Renal pelvis (tissue), 12 donors: ENCODE measurements at places on chromosomes 2 and 18.

- DNase-seq = no peak
These were observed 57.5 kb downstream of the KIF5C start for GRCh38 chr2:148932536-148932935.

GRCh38 chr2:218186355-218186766 is 19.6 kb upstream of the CXCR1 start:
- peak; percentile 49 for DNase-seq

DNA sequence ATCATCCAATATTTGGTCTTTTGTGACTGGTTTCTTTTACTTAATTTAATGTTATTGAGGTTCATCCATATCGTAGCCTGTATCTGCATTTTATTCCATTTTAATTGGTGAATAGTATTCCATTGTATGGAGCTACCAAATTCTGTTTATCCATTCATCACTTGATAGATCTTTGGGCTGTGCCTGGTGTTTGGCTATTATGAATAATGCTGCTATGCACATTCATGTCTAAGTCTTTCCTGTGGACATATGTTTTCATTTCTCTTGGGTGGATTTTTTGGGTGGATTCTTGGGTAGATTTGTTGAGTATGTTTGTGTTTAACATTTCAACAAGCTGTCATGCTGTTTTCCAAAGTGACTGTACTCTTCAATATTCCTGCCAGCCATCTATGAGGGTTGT is 52.5 kb upstream of the NEDD4L start:
- no peak for DNase-seq

DNA sequence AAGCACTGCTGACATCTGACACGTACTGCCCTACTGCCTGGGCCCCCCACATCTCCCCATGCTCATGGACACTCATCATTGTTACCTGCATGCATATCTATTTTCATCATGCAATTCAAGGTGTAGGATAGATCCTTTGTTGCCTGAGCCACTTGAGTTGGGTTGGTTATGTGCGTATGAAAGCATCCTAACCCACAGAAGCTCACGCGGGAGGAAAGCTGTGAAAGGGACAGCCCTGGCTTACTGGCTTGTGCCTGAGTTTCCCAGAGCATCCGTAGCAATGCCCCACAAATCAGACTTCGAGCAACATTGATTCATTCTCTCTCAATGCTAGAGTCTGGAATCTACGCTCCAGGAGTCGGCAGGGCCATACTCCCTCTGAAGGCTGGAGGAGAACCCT is 285.5 kb downstream of the PHLPP1 start:
- no peak for DNase-seq

DNA sequence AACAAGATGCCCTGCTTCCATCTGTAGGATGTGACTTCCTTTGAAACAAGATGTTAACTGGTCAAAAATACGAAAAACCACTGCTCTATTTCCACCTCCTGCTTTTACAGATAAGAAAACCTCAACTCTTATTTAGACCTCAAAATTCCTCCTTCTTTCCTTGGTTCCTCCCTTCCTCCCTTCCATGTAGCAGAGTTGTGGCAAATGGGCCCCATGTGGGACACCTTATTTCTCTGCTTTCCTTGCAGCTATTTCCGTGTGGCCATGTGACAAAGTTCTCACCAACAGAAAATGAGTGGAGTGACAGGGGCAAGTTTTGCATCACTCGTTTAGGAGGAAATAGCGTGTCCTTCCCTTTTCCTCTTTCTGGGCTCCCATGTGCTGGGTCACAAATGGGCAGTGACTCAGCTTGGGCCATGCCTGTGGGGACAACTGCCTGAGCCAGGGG is 69.4 kb upstream of the SMAD2 start:
- DNase-seq = no peak

DNA sequence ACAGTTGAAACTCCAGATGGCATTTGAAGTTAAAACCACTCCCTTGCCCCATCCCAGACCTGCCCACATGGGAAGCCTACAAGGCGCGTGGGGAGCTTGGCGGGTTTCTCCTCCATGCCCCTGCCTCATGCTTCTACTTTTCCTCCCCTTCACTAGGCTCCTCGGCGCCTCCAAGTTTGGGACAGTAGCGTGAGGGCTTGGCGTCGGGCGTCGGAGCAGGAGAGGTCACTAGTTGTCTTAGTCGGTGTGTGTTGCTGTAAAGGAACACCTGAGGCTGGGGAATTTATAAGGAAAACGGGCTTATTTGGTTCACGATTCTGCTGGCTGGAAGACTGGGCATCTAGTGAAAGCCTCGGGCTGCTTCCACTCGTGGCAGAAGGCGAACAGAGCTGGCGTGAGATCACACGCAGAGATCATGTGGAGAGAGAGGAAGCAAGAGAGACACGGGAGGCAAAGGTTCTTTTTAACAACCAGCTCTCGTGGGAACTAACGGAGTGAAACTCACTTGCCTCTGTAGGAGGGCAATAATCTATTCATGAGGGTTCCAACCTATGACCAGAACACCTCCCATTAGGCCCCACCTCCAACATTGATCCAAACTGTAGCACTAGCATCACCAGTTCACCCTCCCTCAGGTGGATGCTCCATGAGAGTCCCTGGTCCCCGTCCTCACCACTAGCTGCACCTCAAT is 25.3 kb downstream of the ITM2C start:
- DNase-seq = no peak

DNA sequence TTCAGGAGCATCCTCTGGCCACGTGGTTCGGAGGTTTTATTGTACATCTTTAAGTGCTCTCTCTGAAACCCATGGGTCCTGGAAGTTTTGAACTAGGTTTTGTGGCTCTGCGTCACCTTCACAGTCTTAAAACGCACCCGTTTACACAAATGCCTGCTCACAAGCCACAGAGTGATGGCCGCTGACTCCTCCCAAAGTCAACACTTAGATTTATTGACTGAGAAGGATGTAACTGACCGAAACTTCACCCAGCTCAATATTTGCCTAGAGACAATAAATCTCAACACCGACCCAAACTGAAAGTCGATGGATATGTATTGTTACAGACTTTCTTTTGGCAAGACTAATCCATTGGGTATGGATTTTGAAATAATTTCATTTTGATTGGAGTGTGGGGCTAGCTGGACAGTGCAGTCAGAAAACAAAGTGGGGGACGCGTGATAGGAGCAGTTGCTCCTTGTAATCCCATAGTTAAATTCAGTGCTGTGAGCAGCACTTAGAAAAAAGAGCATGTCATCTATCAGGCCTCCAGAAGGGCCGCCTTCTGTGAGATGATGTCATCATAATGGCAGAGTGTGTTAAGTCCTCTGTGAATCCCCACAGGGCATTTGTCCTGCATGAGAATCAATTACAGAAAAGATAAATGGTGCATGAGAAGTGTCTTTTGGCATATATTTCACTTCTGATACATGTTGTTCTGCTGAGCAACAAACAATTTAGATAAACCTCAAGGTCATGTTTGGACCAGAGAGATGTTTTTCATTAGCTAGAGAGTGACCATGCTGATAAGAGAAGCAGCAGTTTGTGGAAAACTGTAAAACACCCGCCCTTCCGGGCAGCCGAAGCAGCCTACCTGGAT is 183.7 kb downstream of the INO80D start:
- no peak for DNase-seq

DNA sequence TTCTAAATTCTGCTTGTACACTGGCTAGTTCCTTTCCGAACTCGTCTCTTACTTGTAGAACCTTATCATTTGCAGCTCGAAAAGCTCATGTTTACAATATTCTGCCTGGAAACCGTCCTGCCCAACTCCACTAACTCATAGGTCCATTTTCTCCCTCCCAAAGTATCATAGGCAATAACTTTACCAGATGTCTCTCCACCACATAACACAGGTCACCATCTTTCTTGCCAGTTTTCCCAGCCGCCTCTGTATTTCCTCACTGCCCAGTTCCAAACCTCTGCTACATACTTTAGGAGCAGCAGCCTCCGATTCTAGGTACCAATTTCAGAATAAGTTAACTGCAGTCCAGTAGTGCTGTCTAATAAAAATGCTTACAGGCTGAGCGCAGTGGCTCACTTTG is 259.5 kb downstream of the GLI2 start:
- DNase-seq = no peak

- DNase-seq = no peak
These were observed 31.6 kb downstream of the CYBRD1 start for GRCh38 chr2:171553858-171554257.

- no peak for DNase-seq
These were observed 83.9 kb downstream of the INHBB start for GRCh38 chr2:120429586-120430500.

GRCh38 chr2:120533625-120534024 is 187.7 kb downstream of the INHBB start:
- no peak for DNase-seq

GRCh38 chr2:170932948-170933347 is 3.9 kb downstream of the GORASP2 start:
- DNase-seq = no peak

DNA sequence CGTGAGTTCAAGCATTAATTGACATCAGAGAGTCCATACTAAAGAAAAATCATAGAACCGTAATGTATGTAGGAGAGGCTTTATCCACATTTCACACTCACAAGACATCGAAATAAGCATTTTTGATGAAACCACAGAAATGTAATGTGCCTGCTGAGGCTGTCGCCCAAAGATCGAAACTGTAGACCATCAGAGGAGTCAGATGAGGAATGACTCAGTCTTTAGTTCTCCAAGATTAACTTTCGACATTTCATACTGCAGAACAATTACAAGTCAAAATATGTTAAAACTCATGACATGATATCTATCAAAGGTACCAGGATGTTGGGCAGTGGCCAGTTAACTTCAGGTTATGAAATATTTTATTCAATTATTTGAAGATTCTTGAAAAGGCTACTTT is 79.6 kb downstream of the RAB31 start:
- no peak for DNase-seq

- DNase-seq = no peak
These were observed 79.7 kb downstream of the NCK2 start for GRCh38 chr2:105824446-105824845.

DNA sequence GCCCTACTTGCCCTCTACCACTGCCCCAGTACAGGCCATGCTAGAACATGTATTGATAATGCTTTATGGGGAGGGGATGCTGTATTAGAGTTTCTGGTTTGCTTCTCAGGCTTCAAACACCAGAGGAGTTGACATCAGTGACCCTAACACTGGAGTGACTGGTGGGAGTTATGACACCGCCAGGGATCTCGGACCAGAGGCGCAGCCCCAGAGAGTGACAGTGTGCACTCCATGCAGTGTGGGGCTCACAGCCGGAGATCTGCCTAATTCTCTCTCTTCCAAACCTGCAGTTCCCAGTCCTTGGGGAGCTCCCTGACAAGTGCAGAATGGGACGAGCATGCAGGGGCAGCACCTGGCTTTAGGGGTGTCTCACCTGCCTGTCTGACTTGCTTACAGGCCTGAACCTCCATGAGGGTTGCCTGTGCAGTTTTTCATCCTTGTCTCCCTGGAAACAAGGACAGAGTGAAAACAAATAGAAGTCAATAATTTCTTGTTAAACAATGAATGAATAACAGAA is 244.9 kb upstream of the MYT1L start:
- DNase-seq = no peak

GRCh38 chr18:59055345-59056032 is 84.2 kb upstream of the SEC11C start:
- no peak for DNase-seq

- DNase-seq = no peak
These were observed 148.7 kb downstream of the CABLES1 start for GRCh38 chr18:23283916-23284430.

DNA sequence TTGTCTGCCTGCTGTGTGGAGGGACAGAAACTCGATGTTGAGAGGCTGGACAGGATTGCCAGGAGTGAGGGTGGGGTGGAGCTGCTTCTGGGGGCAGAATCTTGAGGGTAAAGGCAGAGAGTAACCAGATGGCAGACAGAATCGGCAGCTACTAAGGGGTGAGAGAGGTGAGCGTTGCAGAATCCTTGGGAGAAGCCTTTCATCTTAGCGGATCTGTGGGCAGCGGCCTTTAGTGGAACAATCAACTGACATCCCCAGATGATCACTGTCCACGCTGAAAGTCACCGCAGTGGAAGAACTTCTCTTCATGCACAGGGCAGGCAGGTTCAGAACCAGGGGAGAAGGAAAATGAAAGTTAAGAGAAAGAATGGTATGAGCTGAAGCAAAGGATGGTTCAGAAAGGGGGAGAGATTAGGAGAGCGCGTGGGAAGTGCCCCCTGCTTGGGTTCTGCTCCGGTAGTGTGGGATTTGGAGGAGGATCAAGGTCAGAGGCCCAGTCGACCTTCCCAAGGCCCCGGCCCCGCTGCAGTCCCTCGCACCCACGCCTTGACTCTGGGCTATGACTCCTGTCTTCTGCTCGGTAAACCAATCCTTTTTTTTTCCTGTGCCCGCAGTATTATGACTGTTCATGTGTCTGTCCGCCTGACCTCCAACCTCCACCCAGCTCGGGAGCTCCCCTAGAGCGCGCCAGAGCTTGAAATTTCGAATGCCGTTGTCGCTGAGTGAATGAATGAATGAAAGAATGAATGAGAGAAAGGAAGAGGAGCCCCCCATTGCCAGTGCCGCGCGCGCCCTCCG is 584 bp downstream of the BOLA3 start:
- peak; percentile 28 for DNase-seq

- no peak for DNase-seq
These were observed 69.7 kb upstream of the CTDP1 start for GRCh38 chr18:79609841-79610281.

DNA sequence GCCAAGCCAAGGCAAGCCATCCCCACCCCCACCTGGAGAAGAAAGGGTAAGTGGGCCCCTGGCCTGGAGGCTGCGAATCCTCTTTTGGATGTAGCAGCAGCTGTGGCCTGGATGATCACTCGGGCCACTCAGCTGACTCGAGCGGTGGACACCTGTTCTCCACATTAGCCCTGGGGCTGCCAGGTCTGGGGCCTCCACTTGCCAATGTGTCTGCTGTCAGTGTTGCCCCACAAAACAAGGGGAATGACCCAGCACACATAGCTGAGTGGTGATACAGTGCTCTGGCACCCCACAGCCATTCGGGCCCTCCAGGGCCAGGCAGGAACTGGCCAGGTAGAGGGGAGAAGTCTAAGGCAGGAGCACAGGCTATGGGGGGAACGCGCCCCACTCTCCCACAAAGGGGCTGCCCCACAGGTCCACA is 2.6 kb downstream of the STK25 start:
- no peak for DNase-seq

DNA sequence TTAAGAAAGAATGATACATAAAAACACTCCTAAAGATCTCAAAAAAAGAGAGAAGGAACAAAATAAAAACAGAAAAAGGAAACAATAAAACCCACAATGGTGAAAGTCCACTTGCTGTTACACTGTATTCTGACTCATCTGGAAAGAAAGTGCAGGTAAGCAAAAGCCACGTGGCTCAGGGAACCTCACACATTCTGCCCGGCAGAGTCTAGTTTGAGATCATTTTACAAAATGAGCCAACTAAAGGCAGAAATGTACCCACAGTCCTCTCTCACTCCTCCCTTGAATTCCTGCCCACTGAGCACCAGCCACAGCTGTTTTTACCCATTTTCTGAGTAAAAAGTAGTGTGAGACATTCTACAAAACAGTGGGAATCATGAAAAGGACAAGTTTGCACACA is 10.0 kb downstream of the KCNH7 start:
- DNase-seq = no peak

DNA sequence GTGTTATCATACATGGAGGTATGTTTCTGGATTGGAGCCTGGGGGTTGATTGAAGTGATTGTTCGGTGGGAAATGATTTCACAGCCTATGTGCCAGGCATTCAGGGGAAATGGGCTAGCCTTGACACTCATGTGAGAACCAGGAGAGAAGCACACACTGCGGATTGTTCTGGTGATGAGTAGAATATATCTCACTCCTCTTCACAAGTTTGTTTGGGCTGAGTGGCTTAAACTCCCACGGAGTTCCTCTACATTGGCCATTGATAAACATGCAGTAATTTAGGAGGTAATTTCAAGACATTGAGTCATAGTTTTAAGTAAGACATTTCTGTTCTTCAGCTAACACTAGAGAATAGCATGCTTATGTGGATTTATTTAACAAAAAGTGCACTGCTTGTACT is 498.9 kb upstream of the NETO1 start:
- no peak for DNase-seq
